ENCODE measurements at places on chromosomes 16 and 17.

GRCh38 chr16:35733278-35733965, 2274.0 kb downstream of the TP53TG3F start:
- DNase-seq = no peak

- no peak for DNase-seq
Measured at GRCh38 chr16:73240920-73241319, 193.0 kb upstream of the ZFHX3 start.

GRCh38 chr17:21295036-21295952, 10.8 kb downstream of the MAP2K3 start:
- DNase-seq = no peak

GRCh38 chr17:78672871-78673371, 95.7 kb upstream of the DNAH17 start:
- DNase-seq = no peak

- DNase-seq = no peak
Measured at GRCh38 chr16:66948134-66948836, 12.8 kb upstream of the CES3 start.
